ENCODE measurements at places on chromosomes 6 and 20. TPM values are rescaled to one million over a fixed set of nuclear protein-coding genes. Genes with fewer than 3 reads are reported as not detected.
A peak's percentile ranks its signal among the peaks of the same experiment; 100 is the strongest.

Gene HS3ST5
- total RNA-seq, result 0.09 TPM

Gene NRSN1
- not detected for total RNA-seq

Gene ERVFRD-1
- 0.57 TPM for total RNA-seq

Gene EYA2
- total RNA-seq, result 2.6 TPM

Gene KHDC1L
- not detected for total RNA-seq

Gene PDCD2
- 49.8 TPM for total RNA-seq

Gene WASF1
- total RNA-seq, result 9.7 TPM

Gene MYLK2
- not detected for total RNA-seq

Gene GOPC
- total RNA-seq, result 21.4 TPM

Gene TREM1
- total RNA-seq, result 1.4 TPM

Gene FAM217A
- not detected for total RNA-seq

DNA sequence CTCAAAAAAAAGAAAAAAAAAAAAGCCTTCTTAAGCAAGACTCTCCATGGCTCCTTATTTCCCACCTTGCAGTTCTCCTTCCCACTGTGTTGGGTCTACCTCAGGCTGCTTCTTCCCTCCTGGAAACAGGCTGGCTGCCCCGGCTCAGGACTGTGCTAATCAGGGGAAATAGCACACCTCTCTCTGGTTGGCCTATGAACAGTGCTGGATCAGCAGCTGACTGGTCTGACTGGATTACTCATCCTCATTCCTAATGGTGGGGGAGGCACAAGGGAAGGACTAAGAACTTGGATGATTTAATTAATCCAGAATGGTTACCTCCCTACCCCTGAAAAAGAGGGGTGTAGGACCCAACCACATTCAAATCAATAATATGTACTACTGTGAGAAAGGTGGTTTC, 3.9 kb upstream of the SRSF3 start:
- no peak for DNase-seq

- DNase-seq, result no peak
Observed at GRCh38 chr6:39367700-39368099, 45.2 kb upstream of the KCNK16 start.

GRCh38 chr20:1735417-1736089, 78.0 kb upstream of the SIRPG start:
- no peak for DNase-seq

DNA sequence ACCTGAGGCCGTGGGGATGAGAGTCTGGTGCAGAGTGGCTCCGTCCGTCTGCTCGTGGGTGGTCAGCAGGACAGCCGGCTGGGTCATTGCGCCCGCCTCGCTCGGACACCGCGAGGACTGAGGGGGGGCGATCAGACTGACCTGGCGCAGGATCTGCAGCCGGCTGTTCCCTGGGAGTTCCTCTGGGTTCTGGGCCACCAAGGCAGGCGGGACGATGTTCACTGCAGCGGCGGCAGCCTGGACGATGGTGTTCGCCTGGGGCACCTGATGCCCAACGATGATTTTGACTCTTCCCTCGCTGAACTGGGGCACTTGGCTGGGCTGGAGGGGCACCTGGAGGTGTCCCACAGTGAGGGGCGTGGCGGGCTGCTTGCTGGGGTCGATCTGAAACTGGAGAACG, 39.2 kb downstream of the ZFP64 start:
- DNase-seq, result no peak

DNA sequence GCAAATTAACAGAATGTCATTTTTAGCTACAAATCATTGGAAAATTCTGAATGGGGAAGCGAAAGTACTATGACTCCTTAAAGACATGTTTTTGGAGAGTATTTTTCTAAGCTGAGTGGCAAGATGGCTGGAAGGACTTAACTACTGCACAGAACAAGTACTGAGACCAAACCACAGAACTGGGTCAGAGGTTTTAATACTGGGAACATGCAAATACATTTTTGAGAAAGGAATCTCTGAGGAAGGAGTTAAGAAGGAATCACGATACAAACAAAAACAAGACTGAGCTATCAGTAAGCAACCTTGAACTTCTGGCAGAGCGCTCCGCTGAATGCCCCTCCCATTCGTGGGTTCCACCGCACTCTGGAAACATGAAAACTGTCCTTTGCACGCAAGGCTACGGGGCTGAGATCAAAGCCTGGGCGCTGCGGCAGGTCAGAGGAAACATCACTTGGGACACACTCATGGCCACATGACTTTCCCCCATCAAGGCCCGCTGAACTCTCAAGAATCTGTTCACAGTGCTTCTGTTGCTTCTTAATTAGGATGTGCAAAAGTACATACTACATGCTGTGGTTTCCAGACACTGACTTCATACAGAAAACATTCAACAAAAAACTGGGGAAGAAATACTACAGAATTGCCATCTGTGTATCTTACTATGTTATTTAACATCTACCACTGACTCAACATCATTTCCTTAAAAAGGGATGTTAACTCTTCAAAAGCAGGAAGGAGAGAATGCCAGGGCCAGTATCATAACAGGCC, 27.8 kb downstream of the SLC23A2 start:
- DNase-seq, result peak; percentile 32

DNA sequence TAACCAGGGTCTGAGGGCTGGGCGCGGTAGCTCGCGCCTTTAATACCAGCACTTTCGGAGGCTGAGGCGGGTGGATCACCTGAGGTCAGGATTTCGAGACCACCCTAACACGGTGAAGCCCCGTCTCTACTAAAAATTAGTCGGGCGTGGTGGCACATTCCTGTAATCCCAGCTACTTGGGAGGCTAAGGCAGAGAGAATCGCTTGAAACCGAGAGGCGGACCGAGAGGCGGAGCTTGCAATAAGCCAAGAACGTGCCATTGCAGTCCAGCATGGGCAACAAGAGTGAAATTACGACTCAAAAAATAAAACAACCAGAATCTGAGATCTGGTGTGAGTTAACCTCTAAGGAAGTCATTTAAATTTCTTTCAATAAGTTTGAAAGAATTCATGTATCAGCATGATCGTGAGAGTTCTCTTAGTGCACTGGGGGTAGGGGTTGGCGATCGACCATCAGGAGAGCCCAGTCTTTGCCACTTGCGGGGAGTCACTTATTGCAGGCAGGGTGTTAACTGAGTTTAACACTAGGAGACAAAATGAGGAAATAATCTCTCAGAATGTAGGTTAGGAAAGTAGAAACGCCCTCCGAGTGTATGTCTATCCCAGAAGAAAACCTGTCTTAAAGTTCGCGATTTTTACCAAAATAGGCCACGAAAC, 206.5 kb upstream of the ZNF184 start:
- DNase-seq, result no peak

GRCh38 chr6:82467338-82467737, 103.7 kb downstream of the TPBG start:
- DNase-seq, result no peak

DNA sequence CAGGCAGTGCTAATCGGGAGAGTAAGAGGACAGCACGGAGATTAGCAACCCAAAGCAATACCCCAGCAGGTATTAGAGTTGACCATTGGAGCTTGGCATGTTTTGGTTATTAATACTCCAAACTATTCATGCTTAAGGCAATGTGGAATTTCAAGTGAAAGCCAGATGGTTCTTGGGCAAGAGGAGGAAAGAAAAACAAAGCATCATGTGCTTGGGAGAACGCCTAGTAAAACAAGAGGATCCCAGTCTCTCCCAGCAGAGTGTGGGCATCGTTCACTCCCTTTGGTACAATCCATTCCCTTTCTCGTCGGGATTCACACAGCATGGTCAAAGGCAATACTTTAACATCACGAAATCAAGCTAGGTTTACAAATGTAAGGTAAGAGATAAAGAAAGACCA, 349.8 kb downstream of the PRKN start:
- DNase-seq, result no peak

GRCh38 chr6:168528474-168529095, 87.6 kb downstream of the SMOC2 start:
- DNase-seq, result no peak

- DNase-seq, result no peak
Observed at GRCh38 chr20:38024496-38024895, 8.8 kb downstream of the TTI1 start.

DNA sequence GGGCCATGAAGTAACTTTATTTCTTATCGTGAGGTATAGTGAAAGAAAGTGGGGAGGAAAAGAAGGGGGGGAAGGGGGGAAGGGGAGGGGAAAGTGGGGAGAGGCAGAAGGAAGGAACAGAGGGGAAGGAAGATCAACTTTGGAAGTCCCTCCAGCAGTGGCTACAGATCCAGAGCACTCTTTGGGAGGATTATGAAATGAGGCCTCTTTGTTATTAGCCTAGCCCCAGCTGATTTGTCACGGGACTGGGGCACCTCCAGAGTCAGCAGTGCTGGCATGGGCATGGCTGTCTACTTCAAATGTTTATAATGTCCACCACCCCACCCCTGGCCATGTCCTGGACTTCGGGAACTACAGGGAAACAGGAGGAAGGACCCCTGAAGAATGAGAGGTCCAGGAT, 7.6 kb downstream of the MOCS1 start:
- no peak for DNase-seq

DNA sequence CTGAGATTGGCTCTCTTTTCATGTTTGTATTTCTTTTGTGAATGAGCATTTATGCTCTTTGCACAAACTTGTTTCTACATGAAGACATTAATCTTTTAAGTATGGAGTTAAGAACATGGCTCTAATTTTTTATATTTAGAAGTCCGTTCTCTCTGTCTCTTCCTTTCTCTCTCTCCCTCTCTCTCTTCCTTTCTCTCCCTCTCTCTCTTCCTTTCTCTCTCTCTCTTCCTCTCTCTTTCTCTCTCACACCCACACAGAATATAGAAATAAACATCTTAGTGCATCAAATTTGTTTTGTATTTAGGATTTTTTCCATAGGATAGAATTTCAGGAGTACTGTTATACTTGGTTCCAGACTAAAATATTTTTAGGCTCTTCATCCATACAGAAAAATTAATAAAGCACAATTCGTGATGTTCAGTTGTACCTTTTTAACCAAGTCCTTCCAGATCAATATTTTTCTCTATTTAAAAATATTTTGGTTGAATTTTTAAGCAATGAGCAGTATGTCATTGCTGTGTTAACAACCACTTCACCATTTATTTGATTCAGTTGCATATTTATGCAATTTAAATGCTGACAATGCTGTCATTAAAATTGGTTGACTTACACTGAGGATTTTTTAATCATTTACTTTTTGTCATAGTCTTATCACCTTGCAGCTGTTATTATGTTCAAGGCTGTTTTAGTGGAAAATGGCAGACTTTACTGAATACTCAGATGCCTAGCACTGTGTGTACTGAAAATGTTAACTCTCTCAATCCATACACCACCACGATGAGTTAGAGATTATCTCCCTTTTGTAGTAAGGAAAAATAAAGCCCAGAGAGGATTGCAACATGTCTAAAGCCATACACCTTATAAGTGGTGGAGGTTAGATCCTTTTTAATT, 112.4 kb upstream of the MAP7 start:
- no peak for DNase-seq

DNA sequence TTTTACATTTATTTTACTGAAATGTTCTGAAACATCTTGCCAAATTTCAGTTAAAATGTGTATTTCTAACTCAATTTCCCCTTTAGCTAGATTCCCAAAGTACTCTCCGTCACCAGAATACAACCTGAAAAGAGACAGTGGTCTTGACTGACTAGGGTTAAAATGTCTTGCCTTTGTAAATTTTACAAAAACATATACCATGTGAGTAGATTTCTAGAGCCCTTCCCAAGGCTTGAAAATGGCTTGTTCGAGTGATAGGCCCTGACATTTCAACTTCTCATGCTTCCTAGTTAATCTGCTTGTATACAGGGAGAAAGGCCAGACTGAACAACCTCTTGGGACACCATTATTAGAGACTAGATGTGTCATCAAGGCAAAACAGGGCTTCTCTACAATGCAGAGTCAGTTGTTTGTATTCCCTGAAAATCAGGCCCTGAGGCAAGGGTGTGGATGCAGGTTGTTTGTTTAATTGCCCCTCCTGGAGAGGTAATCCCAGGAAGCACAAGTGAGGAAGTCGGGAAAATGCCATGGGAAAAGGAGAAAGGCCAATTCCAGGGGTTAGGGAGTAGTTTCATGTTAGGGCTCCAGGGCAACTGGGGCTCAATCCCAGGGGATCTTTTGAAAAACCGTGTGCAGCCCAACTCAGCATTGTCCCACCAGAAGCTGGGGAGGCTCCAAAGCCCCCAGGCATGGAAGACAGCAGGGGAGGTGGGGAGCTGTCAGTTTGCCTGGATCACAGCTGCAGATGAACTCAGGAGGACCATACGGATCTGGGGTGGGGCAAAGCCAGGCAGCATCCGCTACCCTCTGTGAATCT, 11.6 kb upstream of the TFB1M start:
- DNase-seq, result no peak

DNA sequence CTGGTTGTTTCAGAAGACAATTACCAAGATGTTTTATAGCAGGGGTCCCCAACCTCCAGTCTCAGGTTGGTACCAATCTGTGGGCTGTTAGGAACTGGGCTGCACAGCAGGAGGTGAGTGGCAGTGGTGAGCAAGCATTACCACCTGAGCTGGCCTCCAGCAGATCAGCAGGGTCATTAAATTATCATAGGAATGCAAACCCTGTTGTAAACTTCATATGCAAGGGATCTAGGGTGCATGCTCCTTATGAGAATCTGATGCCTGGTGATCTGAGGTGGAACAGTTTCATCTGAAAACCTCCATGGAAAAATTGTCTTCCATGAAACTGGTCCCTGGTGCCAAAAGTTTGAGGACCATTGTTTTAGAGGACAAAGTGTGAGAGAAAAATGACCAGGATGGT, 240.6 kb downstream of the GRM1 start:
- DNase-seq, result no peak

DNA sequence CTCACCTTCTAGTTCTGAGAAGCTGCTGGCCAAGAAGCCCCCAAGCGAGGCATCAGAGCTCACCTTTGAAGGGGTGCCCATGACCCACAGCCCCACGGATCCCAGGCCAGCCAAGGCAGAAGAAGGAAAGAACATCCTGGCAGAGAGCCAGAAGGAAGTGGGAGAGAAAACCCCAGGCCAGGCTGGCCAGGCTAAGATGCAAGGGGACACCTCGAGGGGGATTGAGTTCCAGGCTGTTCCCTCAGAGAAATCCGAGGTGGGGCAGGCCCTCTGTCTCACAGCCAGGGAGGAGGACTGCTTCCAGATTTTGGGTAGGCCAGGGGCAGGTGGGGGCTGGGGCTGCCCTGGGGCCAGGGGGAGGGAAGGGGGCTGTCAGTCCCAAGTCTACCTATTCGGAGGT, 2.3 kb downstream of the MYLK2 start:
- DNase-seq, result no peak

Measured in kidney (tissue), 22 donors.